Foreskin keratinocyte (primary cell): ENCODE measurements at places on chromosomes 12 and 14. TPM values are rescaled to one million over a fixed set of nuclear protein-coding genes. Genes with fewer than 3 reads are reported as not detected.

BMAL2 gene
- polyA plus RNA-seq, result 20.4 and 26.6 TPM in 2 replicates

ZNF891 gene
- 0.12 and 0.20 TPM in 2 replicates for polyA plus RNA-seq

KRT80 gene
- polyA plus RNA-seq, result 2.2 and 4.1 TPM in 2 replicates

CYP46A1 gene
- 0.02 TPM in 1 of 2 replicates, not detected in the other for polyA plus RNA-seq

KRT77 gene
- 0.01 TPM in 1 of 2 replicates, not detected in the other for polyA plus RNA-seq

RACGAP1 gene
- 34.3 and 48.4 TPM in 2 replicates for polyA plus RNA-seq
